ENCODE measurements at places on chromosomes 3 and 15.

- no peak for DNase-seq
These were observed 19.8 kb upstream of the AADAC start for GRCh38 chr3:151794080-151794479.

GRCh38 chr3:14188041-14188754, 9.6 kb downstream of the LSM3 start:
- no peak for DNase-seq

DNA sequence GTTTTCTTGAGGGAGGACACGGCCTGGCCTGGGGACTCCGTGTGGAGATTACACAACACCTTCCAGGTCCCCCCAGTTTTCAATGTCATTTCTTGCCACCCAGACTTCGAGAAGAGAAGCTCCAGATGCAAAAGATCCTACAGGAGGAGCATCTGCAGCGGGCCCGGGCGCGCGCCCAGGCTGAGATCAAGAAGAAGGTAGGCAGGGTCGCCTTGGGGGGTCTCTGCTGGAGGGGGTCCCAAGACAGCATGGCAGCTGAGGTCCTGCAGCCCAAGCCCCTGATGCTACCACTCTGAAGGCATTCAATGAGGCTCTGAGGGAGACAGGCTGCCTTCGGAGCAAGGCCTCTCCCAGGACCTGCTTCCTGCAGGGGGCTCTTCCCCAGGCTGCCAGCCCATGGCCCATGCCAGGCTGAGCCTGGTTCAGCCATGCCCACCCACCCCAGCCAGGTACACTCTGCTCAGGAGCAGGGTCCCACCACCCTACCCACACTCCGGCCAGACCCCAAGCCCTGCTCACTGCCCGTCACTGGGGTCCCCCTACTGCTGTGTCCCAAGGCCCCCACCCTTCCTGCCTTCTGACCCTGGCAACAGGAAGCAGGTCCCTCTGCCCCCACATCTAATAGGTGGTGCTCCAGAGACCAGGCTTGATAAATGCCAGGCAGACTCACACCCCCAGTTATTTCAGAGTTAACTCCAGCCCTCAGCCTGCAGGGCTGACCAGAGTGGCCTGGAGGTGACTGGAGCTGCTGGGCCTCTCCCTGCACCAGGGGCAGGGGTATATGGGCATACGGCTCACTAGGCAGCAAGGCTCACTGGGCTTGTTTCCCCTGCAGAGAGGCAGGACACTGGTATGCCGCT, 40.0 kb downstream of the ZXDC start:
- no peak for DNase-seq

- no peak for DNase-seq
These were observed 3.5 kb downstream of the PFN2 start for GRCh38 chr3:149967086-149967685.

GRCh38 chr3:37254316-37254715, 79.9 kb upstream of the LRRFIP2 start:
- DNase-seq: no peak

DNA sequence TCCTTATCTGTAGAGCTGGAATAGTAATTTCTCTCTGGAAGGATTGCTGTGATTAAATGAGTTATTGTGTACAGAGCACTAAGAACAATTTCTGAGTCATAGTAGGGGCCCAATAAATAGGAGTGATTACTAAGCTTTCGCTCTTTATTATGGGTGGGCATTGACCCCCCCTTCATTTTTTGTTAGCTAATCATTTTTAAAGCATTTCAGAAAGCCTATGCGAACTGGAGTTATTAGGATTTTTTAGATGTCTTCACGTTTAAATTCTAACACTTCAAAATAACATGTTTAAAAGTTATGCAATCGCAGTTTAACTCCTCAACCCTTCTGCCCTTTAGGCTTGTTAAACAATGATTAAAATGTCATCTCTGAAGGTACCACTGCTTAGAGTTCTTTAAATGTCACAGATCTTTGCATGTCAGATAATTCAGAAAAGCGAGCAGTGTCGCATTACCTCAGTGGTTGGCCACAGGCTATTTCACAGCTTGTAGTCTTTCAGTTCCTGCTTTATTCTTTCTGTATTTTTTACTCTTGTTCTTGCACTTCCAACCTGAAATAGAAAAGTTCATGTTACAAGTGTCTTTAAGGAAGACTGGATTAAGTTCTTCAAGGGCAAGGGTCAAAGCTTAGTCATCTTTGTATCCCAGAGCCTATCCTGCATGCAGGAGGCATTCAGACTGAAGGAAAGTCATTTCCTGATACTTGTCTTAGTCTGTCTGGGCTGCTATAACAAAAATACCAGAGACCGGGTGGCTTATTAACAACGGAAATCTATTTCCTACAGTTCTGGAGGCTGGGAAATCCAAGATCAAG, 102.9 kb downstream of the FNDC3B start:
- DNase-seq: no peak

- DNase-seq: no peak
These were observed 372.3 kb upstream of the TGFBR2 start for GRCh38 chr3:30233913-30234646.

GRCh38 chr3:18024715-18025114, 282.3 kb upstream of the TBC1D5 start:
- no peak for DNase-seq

DNA sequence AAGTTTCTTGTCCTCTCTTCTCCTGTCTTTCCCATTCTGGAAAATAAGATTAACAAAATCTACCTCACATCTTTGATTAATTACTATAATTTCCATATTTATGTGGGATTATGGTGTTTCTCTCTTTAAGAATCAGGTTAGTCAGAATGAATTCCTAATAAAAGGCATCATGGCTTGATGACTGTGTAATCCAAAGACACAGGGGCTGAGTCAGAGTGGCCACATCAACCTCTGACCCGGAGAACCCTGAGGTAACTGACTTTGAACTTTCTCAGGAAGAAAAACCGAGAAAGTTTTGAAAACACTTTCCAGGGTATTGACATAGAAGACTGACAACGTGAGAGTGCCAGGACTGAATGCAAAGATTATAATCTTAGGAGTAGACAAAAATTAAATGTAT, 170.3 kb upstream of the MCTP2 start:
- no peak for DNase-seq

- DNase-seq: no peak
These were observed 528.8 kb upstream of the NAALADL2 start for GRCh38 chr3:174330303-174330702.
